ENCODE measurements at places on chromosomes 11 and 22. TPM values are rescaled to one million over a fixed set of nuclear protein-coding genes. Genes with fewer than 3 reads are reported as not detected.

APOBEC3B gene
- 2.7 TPM for total RNA-seq

SCGB1A1 gene
- not detected for total RNA-seq

DNA sequence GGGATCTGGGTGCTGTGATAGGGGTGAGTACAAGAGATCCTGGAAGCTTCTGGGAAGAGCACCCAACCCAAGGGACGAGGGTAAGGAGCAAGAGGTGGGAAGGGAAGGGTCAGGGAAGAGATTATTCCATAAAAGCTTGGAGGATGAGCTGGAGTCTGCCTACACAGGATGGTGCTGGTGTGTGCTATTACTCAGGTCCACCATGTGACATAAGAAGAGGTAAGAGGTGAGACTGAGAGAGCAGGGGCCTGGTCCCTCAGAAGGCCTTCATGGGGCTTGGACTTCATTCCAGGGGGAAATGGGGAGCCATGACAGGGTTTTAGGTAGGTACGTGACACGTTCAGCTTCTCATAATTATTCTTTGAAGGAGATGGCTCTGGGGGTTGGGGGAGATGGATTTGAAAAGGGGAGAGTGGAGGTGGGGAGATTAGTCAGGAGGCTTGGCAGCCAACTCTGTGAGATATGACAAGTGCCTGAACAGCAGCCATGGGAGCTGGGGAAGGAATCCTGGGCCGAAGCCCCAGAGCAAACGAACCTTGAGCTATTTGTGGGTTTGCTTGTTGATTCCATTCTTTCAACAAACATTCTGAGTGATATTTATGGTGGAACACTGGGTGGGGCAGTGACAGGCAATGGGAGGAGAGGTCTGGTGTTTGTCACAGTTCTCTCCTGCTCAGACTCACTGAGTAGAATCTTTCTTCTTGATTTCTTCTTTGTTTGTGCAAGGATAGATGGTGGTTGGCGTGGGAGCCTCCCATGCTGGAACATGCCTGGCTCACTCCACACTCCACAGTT, 11.2 kb upstream of the NCAM1 start:
- H3K36me3 ChIP-seq, result no peaks in the 10 kb centered on the region
- no peak overlapping the region for H3K27ac ChIP-seq
- no peaks in the 10 kb centered on the region for H3K27me3 ChIP-seq

DNA sequence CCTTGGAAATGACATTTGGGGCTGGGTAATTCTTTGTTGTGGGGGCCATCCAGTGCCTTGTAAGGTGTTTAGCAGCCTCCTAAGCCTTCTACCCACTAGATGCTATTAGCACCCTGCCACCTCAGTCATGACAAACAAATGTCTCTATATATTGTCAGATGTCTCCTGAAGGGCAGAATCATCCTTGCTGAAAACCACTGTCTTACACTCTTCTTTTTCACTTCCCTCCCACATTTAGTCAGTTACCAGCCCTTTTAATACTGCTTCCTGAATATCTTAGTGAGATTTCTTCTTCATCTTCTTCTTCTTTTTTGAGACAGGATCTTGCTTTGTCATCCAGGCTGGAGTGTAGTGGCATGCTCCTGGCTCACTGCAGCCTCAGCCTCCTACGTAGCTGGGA, 33.1 kb downstream of the TNRC6B start:
- H3K27me3 ChIP-seq, result no peaks in the 10 kb centered on the region
- DNase-seq, result no peak
- H3K4me1 ChIP-seq, result peaks cover 6% of the 10 kb centered on the region
- no peak overlapping the region for H3K4me3 ChIP-seq
- no peak overlapping the region for H3K27ac ChIP-seq
- no peaks in the 10 kb centered on the region for H3K36me3 ChIP-seq

DNA sequence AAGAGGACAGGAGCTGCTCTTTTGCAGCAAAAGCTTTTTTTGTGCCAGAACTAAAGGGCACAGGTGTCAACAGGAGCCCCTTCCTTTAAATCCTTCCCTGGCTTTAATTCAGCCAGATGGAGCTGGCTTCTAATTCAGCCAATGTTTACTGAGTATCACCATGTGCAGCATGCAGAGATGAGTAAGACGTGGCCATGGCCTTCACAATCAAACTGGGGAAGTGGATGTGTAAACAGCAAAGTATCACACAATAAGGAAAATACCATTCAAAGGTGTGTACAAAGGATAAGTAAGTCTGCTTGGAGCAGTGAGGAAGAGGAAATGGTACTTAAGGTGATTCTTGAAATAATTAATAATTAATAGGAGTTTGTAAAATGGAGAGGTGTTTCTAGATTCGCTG, 243.4 kb downstream of the NXPE2 start:
- no peaks in the 10 kb centered on the region for H3K4me1 ChIP-seq
- H3K4me3 ChIP-seq, result no peak overlapping the region
- H3K27me3 ChIP-seq, result no peaks in the 10 kb centered on the region
- H3K27ac ChIP-seq, result no peak overlapping the region
- no peaks in the 10 kb centered on the region for H3K36me3 ChIP-seq
- DNase-seq, result no peak

DNA sequence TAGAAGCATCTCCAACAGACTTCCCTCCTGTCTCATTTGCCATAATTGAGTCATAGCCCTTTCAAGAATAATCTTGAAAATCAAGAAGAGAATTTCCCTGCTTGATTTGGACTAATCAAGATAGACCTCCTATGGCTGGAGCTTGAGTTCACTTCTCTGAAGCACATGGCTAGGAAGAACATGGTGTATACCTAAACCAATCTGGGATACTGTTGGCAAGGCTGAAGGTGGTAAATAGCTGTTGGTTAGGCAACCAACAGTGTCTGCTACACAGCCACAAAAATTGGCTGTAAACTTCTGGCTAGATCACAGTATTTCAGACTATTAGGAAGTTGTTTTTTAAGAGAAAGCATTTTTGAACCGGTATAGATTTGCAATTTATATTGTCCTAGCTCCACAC, 4.9 kb downstream of the CRYAB start:
- no peaks in the 10 kb centered on the region for H3K4me1 ChIP-seq
- H3K36me3 ChIP-seq, result no peaks in the 10 kb centered on the region
- no peaks in the 10 kb centered on the region for H3K27me3 ChIP-seq
- H3K27ac ChIP-seq, result no peak overlapping the region
- no peak for DNase-seq

Measured in Peyer's patch (tissue), 4 donors.